ENCODE measurements at places on chromosomes 11 and 22. TPM values are rescaled to one million over a fixed set of nuclear protein-coding genes. Genes with fewer than 3 reads are reported as not detected.

Gene GUCY1A2
- not detected for polyA plus RNA-seq

Gene ASCL2
- 8.9 TPM for polyA plus RNA-seq

Gene GAL
- polyA plus RNA-seq, result not detected

Gene SUSD2
- not detected for polyA plus RNA-seq

Gene LGALS12
- polyA plus RNA-seq, result not detected

Gene TOP3B
- 17.3 TPM for polyA plus RNA-seq

Gene LSP1
- 496 TPM for polyA plus RNA-seq

Gene SLC29A2
- 1.9 TPM for polyA plus RNA-seq

Data from CD8-positive, alpha-beta memory T cell (primary cell).